COR-L47 (cell line): ENCODE measurements at places on chromosomes 11 and 22.
A peak's percentile ranks its signal among the peaks of the same experiment; 100 is the strongest.

DNA sequence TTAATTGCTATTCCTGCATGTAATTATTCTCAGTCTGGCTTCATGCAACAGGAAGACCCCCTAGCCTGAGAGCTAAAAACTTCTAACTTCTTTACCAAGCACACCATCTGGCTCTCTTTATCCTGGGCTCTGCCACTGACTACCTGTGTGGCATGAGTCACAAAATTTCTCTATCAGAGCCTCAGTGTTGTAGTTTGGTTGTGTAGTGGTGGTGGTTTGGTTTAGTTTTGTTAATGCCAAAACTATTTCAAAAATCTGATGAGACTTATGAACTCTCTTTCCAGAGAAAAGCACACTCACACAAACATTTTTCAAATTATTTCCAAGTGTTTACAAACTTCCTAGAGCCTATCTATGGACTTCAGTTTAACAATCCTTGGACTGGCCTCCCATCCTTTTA lies 7.5 kb upstream of the IL17RA start:
- no peak for DNase-seq

GRCh38 chr22:49807780-49808708 lies 19.6 kb downstream of the BRD1 start:
- no peak for DNase-seq

DNA sequence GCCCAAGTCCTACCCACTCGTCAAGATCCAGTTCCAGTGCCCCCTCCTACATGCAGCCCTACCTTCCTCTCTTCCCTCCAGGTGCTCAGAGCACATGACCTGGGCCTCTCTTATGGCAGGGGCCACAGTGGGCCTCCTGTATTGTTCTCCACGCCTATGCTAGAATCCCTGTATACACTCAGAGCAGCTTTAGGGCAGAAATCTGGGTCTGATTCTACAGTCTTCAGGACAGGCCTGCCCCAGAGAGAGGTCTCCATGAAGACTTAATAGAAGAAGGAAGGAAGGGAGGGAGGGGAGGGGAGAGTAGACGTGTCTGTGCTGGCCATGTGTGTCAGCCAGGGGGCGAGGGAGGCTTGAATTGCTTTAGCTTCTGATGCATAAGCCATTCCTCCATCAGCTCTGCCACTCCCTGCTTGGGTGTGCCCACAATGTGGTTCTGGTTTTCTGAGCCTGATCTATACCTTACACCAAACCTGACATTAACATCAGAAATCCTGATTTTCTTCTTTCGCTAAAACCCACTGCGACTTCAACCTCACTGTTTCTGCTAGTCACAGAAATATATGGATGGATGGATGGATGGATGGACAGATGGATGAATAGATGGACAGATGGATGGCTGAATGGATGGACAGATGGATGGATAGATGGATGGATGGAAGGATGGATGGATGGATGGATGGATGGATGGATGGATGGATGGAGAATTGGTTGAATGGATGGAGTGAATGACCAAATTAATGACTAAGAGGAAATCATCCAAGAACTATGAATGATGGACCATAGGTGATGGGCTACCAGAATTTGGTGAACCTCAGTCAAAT lies 56.6 kb upstream of the PRDM11 start:
- DNase-seq: no peak

GRCh38 chr11:69644071-69644961 lies 3.4 kb downstream of the CCND1 start:
- DNase-seq: peak; percentile 48

DNA sequence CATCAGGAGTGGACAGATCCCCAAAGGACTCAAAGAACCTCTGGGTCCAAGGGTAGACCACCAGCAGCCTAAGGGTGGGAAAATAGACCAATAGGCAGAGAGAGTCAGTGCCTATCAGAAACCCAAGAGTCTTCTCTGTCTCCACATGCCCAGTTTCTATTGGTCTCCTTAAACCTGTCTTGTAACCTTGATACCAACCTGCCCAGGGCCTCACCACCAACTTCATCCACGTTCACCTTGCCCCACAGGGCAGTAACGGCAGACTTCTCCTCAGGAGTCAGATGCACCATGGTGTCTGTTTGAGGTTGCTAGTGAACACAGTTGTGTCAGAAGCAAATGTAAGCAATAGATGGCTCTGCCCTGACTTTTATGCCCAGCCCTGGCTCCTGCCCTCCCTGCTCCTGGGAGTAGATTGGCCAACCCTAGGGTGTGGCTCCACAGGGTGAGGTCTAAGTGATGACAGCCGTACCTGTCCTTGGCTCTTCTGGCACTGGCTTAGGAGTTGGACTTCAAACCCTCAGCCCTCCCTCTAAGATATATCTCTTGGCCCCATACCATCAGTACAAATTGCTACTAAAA lies at the start of gene HBB:
Gene HBB (minus strand): TSS at position 340 of the 579 bp plus-strand sequence. CDS start 50 bp downstream, at position 290.
- DNase-seq: no peak

- peak; percentile 65 for DNase-seq
Observed at GRCh38 chr11:59615120-59615636, 396 bp downstream of the OSBP start.

GRCh38 chr11:134025082-134025429 lies 43.8 kb upstream of the JAM3 start:
- no peak for DNase-seq

- DNase-seq: no peak
Observed at GRCh38 chr11:75450826-75451821, 18.1 kb upstream of the KLHL35 start.

DNA sequence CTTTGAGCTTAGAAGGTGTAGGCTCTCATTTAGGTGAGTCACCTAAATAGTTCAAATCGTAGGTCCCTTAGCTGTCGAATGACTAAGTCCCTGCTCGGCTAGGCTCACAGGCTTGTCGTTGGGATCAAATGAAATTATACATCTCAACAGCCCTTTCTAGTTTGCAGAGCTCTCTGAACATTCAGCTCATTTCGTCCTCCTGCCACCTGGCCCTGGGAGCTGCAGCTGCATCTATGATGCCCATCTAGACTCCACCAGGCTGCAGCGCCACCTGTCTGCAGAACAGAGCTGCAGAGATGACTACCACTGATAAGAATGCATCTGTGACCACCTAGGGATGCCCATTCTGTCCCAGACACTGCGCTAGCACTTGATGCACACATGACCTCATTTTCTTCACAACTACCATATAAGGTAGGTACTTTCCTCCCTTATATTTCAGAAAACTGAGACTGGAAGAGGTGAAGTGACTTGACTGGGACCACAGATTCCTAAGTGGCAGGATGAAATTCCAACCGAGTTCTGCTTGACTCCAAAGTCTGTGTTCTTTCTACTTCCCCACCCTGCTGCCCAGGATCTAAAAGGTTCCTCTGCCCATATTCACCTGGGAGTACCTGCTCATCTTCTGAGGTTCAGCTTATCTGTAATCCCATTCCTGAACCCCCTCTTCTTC lies 141.1 kb upstream of the NARS2 start:
- DNase-seq: peak; percentile 80

DNA sequence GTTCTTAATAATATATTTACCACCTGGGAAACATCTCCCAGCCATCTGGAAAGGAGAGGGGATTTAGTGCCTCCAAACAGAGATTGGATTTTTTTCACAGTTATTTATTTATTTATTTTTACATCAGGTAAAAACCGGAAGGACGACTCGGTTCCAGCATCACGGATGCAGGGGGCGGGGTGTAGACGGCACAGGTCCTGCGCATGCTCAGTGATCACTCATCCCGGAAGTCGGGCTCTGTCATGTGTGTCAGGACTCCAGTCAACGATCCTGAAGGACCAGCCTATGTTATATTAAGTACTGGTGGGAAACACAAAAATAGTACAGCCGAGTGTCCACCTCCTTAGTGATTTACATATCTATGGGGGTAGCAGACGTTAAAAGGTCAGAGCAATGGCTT lies 467.6 kb downstream of the NTM start:
- no peak for DNase-seq

- DNase-seq: no peak
Observed at GRCh38 chr11:61764606-61765260, 12.3 kb downstream of the MYRF start.

DNA sequence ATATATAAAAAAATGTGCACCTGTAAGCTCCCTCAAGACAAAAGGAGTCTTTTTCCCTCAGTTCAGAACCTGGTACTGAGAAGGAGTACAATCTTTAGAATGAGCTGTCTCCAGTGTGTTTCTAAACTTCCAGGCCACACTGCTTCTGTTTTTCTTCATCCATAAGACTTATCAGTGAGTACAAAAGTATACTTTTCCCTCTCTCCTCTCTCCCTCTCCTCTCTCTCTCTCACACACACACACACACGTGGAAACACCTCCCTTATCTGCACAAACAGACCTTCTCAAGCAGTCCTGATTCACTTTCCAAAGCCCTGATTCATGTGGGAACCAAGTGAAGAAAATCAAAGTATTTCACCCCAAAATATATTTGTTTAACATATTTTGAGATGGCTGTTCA lies 220.7 kb upstream of the UBASH3B start:
- DNase-seq: no peak

DNA sequence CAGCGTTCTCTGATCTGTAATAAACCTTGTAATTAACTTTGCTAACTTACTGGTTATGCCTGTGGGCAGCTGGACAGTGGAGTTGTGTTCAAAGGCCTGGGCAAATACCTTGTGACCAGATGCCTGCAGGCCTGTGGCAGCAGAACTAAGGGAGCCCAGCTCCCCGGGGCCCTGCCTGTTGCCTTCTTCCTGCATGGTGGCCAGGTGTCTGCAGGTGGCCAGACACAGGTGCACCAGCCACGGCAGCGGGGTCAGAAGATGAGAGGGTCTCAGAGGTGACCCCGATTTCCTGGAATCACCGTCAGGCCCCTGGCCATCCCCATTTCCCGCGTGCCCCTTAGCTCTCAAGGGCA lies 127.2 kb downstream of the OSBP2 start:
- DNase-seq: no peak

DNA sequence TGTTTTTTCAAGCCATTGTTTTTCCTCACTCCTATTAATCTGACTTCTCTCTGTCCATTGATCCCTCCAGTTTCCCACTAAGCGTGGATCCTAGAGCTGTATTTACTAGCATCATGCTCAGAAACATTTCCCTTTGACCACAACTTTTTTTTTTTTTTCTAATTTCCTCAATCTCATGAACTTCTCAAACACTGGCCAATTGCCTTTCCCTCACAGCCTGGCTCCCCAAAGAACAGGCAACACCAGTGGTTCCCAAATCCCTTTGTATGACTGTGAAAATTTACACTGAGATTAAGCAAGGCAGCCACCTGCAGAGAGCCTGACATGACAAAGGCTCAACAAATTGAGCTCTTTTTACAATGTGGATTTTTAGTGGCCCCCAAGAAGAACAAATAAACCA lies 1.4 kb upstream of the TPP1 start:
- no peak for DNase-seq

GRCh38 chr11:10875430-10876021 lies 17.7 kb upstream of the ZBED5 start:
- no peak for DNase-seq

DNA sequence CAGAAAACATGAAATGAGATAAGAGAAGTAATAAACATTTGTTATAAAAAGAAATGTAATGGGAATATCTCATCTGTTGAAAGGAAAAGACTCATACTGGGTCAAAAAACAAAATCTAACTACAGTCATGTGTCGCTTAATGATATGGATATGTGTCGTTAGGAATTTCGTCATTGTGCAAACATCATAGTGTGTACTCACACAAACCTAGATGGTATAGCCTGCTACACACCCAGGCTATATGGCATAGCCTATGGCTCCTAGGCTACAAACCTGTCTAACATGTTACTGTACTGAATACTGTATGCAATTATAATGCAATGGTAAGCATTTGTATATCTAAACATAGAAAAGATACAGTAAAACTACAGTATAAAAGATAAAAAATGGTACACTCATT lies 89.8 kb upstream of the ZC3H12C start:
- no peak for DNase-seq

DNA sequence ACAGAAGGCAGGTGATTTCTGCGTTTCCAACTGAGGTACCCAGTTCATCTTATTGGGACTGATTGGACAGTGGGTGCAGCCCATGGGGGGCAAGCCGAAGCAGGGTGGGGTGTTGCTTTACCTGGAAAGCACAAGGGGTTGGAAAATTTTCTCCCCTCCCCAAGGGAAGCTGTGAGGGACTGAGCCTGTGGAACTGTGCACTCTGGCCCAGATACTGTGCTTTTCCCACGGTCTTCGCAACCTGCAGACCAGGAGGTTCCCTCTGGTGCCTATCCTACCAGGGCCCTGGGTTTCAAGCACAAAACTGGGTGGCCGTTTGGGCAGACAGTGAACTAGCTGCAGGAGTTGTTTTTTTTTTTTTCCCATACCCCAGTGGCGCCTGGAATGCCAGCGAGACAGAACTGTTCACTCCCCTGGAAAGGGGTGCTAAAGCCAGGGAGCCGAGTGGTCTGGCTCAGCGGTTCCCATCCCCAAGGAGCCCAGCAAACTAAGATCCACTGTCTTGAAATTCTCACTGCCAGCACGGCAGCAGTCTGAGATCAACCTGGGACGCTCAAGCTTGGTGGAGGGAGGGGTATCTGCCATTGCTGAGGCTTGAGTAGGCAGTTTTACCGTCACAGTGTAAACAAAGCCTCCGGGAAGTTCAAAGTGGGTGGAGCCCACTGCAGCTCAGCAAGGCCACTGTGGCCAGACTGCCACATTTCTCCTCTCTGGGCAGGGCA lies 97.2 kb downstream of the JRKL start:
- no peak for DNase-seq

GRCh38 chr22:30535182-30535581 lies 11.4 kb downstream of the SEC14L6 start:
- DNase-seq: no peak

GRCh38 chr11:22670830-22671229 lies 4.4 kb downstream of the GAS2 start:
- no peak for DNase-seq

DNA sequence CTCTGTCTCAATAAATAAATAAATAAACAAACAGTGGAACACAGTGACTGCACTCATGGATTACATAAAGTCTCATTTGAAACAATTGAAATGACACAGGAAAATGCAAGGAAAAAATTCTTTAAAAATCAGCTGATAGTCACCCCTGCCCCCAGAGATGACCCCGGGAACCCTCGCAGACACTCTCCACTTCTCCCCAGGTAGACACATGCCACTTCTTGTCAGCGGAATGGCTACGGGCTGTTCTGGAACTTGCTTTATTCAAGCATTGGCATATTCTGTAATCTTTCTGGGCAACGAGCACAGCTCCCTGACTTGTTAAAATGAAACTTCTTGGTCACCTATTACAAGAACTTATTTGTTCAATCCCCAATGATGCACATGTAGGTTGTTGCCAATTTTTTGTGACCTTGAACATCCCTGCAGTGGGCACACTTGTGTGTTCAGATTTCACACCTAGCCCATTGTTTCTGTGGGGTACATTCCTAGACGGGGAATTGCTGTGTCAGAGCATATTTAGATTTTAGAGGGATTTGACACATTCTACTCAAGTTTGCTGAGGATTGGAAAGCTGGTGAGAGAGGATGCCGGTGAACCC lies 32.8 kb downstream of the MYEOV start:
- no peak for DNase-seq
